ENCODE measurements at places on chromosomes 2 and 18.

- DNase-seq, result no peak
Observed at GRCh38 chr18:58796220-58796619, 68.5 kb upstream of the ZNF532 start.

DNA sequence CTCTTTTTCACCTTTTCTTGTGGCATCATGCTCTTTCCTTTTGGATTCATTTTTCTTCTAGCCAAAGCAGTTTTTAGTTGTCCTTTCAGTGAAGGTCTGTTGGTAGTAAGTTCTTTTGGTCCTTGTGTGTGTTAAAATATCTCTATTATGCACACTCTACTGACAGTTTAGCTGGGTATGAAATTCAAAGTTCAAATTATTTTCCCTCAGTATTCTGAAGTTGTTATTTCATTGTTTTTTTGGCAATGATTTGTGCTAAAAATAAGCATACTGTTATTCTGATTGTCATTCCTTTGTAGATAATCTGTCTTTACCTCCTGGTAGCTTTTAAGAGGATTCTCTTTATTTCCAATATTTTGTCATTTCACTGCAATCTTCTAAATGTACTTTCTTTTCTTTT, 53.1 kb upstream of the COX7A2L start:
- DNase-seq, result no peak

- peak; percentile 85 for DNase-seq
Observed at GRCh38 chr2:86037141-86037794, 68.4 kb downstream of the POLR1A start.

DNA sequence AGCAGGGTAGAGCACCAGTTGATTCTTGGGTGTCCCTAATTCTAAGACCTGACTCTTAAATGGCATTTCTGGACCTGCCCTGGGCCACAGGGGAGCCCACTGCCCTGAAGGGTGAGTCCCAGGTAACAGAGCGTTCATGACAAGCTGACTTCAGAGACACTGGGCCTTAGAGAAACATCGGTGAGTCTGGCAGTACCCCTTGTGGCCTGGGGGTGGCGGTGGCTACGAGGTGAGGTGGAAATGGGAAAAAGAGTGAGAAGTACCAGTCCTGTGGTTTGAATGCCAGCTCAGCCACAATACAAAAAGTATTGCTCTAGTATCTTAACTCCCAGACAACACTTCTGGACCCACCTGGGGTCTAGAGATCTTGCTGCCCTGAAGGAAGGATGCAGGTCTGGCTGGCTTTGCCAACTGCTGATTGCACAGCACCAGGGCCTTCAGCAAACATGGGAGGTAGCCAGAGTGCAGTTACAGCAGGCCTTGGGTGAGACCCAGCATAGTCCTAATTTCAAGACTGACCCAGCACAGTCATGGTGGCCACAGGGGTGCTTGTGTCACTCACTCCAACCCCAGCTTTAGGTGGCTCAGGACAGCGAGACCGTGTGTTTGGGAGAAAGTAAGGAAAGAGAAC, 44.5 kb downstream of the USP34 start:
- no peak for DNase-seq

GRCh38 chr2:147416099-147416498, 428.7 kb upstream of the ACVR2A start:
- DNase-seq, result no peak

GRCh38 chr2:194867328-194867727, 789.7 kb upstream of the SLC39A10 start:
- no peak for DNase-seq

DNA sequence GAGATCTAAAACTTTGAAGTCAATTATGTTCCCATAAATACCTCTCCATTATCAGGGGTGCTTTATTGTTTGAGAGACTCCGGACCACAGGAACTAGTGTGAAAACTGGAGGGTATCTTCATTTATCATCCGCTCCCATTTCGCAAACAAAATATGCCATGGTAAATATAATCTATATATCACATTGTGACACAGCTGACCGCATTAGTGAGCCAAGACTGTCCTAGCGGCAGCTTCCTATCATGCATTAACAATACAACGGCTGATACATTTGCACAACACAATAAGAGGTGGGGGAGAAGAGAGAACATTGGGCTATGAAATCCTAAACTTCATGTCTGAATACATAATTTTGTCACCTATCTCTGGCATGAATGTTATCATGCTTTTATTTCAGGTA, 29.5 kb downstream of the BCL11A start:
- no peak for DNase-seq

- DNase-seq, result peak; percentile 76
Observed at GRCh38 chr2:1582891-1583341, 161.4 kb downstream of the PXDN start.

DNA sequence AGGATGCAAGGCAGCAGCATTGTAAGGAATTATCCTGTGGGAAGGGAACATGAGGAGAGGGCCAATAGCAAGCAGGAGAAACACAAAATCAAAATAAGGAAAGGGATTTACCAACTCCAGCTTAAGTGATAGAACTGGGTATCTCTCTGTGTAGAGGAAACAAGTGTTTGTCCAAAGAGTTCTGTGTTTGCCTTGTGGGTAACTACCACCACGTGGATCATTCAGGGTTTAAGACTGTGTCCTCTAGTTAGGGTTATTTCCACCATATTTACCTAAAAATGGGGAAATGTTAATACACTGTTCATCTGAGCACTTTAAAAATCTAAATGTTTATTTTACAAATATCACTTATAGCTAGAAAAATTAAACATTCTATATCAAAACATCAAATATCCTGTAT, 283.3 kb downstream of the EIPR1 start:
- no peak for DNase-seq

- DNase-seq, result no peak
Observed at GRCh38 chr2:38433607-38433975, 56.5 kb upstream of the ATL2 start.

- no peak for DNase-seq
Observed at GRCh38 chr18:29104227-29104626, 927.3 kb upstream of the CDH2 start.

GRCh38 chr2:239487272-239487671, 86.5 kb upstream of the HDAC4 start:
- no peak for DNase-seq

GRCh38 chr2:26033270-26033817, 540 bp upstream of the RAB10 start:
- DNase-seq, result peak; percentile 89

- no peak for DNase-seq
Observed at GRCh38 chr18:66254121-66254520, 349.8 kb downstream of the CDH19 start.

DNA sequence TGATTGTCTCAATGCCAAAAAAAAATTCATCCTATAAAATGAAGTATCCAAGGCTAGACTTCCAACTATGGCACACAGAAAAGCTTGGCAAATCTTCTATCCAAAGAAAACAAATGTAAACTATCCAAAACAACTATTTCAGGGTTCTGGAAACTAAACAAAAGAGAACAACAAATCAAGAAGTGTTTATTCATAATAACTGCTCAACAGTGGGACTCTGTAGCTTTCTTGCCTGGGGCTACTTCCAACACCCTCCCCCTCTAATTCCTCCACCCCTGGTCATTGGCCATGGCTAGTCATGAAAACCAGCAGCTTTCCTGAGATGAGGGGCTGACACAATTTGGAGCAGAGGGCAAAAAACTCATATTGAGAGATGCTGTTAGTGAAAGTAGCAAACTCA, 107.0 kb downstream of the EXOC6B start:
- no peak for DNase-seq

DNA sequence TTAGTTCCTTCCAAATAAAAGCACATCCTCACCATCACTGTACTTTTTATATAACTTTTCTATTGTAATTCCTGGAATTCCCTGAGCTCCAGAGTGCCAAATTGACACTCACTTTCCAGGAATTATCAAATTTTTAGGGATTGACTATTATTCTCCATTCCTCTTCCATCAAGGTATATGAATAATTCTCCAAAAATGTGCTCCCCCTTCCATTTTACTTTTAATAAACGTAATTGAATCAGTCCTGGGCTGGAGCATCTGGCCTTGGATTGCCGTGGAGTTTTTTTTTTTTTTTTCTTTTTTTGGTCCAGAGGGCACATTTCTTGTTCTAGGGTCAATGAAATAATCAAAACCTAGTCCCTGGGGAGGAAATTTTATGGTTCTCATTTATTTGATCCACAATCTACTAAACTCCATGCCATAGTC, 304.3 kb downstream of the CDCA7 start:
- DNase-seq, result no peak

DNA sequence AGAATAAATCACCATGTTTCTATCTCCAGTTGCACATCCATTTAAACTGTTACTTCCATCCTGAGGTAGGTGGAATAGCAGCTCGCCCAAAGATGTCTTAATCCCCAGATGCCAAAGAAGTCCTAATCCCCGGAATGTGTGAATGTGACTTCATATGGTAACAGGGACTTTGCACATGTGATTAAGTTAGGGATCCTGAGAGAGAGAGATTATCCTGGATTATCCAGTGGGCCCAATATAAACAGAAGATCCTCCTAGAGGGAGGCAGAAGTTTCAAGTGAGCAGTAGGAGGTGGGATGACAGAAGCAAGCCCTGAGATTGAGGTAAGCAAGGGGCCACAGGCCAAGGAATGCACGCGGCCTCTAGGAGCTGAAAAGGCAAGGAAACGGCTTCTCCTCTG, 19.8 kb downstream of the CREG2 start:
- no peak for DNase-seq

DNA sequence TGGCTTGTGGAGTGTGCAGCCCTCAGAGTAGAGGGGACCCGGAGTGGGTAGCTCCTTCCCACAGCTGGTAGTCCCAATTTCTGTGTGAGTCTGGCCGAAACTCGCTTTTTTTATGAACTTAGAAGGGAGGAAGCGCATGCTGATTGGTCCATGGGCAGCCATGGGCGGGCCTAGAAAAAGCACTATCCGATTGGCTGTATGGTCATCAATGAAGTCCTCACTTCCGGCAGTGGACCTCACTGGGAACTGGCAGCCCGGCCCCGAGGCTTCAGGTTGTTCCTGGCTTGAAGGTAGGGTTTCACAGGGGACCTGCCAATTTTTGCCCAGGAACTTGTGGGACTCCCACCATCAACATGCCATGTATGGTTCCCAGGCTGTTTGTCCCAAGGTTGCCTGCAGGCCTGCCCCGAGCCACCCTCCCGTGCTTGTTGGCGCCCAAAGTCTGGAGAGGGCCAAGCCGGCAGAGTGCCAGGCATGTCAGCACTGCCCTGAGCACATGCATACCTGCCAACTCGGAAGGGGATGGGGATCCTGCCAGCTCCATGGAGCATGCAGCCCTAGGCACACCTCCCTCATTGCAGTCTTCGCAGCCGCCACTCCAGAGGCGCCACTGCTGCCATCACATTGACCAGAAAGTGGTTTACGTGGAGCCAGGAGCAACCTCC, 98.5 kb downstream of the ATP9B start:
- DNase-seq, result no peak

GRCh38 chr2:19349911-19350677, 8.3 kb downstream of the OSR1 start:
- peak; percentile 66 for DNase-seq

GRCh38 chr2:85669549-85669948, 1.6 kb upstream of the SFTPB start:
- peak; percentile 8 for DNase-seq

DNA sequence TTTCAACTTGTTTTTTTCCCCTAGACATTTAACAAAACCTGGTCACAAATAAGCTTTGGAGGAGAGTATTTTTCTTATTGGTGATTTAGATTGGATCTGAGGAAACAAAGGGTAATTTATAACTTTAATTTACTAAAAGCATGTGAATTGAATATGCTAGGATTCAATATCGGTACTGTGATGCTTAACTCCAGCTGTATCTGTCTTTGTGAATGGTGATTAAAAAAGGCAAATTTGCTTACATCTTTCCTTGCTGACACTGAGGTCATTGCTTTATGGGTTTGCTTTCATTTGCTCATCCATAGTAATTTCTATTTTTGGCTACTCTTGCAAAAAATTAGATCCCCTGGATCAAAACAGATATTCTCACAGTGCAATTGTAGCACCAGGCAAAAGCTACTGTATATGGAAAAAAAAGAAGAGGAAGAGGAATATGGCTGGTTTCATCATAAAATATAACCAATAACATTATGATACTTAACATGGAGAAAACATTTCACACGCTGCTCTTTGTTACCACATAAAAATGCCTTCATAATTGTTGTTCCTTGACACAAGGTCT, 832.0 kb upstream of the ZEB2 start:
- no peak for DNase-seq

DNA sequence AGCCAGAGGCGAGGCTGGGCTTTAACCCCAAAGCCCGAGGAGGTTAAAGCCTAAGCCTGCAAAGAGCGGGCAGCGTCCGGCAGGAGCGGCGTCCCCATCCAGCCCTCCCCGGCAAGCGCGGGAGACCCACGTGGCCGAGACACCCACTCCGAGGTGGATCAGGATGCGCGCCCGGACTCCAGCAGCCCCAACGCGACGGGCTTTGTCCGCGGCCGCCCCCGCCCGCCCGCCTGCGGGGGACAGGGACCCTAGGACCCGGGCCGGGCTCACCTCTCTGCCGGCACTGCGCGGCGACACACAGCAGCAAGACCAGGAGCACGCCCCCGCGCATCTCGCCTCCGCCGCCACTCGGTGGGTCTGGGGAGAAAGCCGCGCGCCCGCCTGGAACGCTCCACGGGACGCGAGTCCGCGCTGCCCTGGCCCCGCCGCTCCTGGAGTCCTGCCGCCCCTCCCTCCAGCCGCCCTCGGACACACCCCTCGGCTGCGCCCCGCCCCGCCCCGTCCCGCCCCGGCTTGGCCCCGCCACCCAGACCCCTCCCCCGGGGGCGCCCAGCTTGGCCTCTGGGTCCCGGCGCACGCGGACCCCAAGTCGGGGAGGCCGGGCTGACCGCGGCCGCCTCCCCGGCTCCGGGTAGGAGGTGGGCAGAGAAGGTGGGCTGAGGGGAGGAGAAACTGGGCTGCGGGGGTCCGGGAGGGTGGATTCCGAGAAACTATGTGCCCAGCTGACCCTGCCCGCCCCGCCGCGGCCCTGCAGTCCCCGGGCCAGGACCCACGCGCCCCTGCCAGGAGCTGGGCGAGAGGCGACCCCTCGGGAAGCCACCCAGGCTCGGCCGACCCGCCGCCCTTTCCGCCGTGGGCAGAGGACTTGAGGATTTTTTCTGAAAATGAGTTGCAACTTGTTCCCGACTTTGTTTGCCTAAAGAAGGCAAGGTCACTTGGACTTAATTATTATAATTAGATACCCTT, at the start of gene LAMA1:
LAMA1 (minus strand) TSS at position 408 of the 966 bp plus-strand sequence; CDS start at position 331, 77 bp downstream.
- no peak for DNase-seq

DNA sequence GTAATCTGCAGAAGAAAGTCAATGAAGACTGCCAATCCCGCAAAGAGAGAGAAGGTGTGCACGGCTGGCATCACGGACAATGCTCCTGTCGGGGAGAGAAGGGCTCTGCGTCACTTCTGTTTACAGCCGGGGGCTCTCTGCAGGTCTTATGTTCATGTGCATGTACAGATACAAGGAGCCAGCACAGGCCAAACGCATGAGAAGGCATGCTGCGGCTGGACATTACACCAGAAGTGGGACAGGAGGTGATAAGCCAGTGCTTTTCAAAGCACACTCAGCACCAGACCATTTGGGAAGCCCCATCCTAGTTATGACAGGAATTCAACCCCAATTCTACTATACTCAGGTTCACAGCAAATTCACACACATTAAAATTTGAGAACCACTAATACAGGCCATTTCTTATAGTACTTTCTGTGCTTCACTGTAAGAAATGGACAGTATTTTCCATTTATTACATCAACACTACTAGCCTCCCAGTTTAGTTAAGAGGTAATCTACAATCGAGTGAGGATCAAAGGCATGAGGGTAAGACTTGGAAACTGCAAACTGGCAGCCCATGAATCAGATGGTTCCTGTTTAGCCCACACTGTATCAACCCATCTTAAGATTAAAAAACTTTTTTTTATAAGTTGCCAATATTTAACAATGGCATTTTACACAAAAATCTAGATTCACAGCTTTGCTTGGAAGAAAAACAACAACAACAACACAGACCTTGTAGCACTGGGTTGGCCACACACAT, 38.2 kb downstream of the RMC1 start:
- no peak for DNase-seq

GRCh38 chr2:84938194-84938879, 32.6 kb upstream of the KCMF1 start:
- DNase-seq, result no peak

All from suprapubic skin (tissue), 4 donors.